Activated T-helper 1 cell treated with anti-CD3 and anti-CD28 coated beads, Interleukin-12 subunit alpha, Interleukin-12 subunit beta, Interleukin-2, Interleukin-4 antibody, amounts not matched to agents 30 ng/mL and 10 ng/mL and 1 ng/mL, durations not matched to agents 14 hours and 24 hours and 36 hours (primary cell): ENCODE measurements at places on chromosomes 13 and 19.
A peak's percentile ranks its signal among the peaks of the same experiment; 100 is the strongest.

DNA sequence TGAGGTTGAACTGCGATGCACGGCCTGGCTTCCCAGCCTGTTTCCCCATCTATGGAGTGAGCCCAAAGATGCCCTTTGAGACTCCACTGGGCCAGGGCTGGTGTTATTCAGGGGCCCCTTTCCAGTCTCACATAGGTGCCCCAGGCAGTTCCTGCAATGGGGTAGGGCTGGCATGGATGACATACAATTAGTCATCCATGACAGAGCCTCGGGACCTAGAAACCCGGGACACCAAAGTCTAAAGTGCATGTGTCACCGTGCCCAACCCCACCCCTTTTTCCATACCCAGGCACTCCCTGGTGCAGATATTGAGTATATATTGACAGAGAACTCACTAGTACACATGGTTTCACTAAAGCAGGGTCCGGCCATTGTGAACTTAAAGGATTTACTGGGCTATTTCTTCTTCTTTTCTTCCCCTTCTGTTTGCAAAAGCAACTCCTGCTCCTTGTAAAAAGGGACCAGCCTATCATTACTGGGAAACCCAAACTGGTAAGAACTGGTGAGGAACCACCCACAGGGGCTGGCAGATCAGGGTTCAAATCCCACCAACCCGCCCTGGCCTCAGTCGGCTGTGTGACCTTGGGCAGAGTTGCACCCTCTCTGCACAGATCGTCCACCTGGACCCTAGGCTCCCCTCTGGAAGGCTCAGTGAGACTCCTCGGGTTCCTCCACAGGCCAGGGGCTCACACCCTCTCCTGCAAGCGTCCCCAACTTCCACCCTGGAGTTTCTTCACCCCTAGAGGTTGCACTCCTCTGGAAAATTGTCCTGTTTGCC, 2.7 kb downstream of the B3GNT3 start:
- H3K36me3 ChIP-seq = no peaks in the 10 kb centered on the region
- DNase-seq = no peak
- no peak overlapping the region for H3K4me3 ChIP-seq

GRCh38 chr13:73876323-73876722, 257.9 kb downstream of the KLF12 start:
- peaks cover 4% of the 10 kb centered on the region for H3K36me3 ChIP-seq
- no peaks in the 10 kb centered on the region for H3K4me1 ChIP-seq
- no peak for DNase-seq
- H3K27me3 ChIP-seq = no peaks in the 10 kb centered on the region

DNA sequence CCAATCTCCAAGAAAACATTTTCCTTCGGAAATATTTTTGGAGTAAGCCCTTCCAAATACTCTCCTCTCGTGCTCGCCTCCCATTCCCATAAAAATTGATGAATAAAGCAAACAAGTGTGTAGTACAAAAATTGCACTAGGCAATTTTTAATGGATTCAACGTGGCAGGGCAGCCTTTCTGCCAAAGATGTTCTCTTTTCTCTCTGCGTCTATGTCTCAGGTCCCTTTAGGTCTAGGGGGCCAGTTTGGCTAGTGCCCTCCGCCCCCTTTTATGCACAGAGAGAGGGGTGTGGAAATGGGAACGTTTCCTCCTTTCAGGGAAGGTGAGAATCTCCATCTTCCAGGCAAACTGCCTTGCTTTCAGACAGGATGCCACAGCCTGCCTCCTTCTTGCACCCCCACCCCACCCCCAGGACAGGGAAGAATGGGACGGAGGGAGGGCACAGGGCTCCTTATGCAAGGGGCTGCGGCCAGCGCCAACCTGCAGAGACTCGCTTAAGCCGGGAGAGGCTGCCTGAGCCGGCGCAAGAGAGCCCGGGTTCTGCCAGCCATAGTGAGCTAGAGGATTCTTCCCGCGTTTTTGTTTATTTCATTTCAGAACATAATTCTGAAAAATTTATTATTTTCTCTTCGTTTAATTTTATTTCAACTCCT, 2.7 kb upstream of the ZIC2 start:
- H3K27me3 ChIP-seq = peaks cover 68% of the 10 kb centered on the region
- no peaks in the 10 kb centered on the region for H3K36me3 ChIP-seq
- DNase-seq = no peak
- no peak overlapping the region for H3K4me3 ChIP-seq

- no peaks in the 10 kb centered on the region for H3K36me3 ChIP-seq
- H3K4me1 ChIP-seq = no peaks in the 10 kb centered on the region
- H3K27ac ChIP-seq = no peak overlapping the region
- no peak overlapping the region for H3K4me3 ChIP-seq
- no peak for DNase-seq
Measured at GRCh38 chr13:59451236-59451635, 712.5 kb downstream of the DIAPH3 start.

DNA sequence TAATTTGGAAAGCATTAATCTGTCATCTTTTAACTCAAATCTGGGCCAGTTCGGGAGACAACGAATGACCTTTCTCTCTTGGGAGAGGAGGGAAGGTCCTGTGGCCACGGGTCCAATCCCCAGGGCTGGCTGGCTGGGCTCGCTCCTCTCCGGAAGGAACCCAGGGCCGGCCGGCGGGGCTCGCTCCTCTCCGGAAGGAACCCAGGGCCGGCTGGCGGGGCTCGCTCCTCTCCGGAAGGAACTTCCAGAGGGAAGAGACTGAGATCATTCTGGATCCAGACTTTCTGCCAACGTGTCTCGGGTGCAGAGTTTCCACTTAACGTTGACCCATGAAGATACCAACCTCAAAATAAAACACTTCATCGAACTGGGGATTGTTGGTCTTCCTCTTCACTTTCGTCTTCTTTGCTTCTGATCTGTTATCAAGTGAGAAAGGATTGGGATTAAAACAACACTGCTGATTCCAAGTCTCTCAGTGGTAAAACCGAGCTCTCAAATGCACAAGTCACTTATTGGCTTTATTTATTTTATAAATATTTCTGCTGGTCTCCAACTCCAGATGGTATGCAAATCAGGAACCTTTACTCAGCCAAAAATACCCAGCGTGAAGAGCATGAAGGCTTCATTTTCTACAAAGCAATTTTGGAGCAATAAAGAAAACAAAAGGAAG, 53.3 kb upstream of the C13orf46 start:
- H3K4me1 ChIP-seq = no peaks in the 10 kb centered on the region
- no peak for DNase-seq
- peaks cover 28% of the 10 kb centered on the region for H3K36me3 ChIP-seq
- no peak overlapping the region for H3K4me3 ChIP-seq
- H3K27me3 ChIP-seq = no peaks in the 10 kb centered on the region
- H3K27ac ChIP-seq = no peak overlapping the region

- no peak overlapping the region for H3K4me3 ChIP-seq
- no peaks in the 10 kb centered on the region for H3K36me3 ChIP-seq
- no peak for DNase-seq
- no peaks in the 10 kb centered on the region for H3K27me3 ChIP-seq
- H3K27ac ChIP-seq = no peak overlapping the region
Measured at GRCh38 chr13:89694451-89694850, 1653.0 kb upstream of the MIR17HG start.

DNA sequence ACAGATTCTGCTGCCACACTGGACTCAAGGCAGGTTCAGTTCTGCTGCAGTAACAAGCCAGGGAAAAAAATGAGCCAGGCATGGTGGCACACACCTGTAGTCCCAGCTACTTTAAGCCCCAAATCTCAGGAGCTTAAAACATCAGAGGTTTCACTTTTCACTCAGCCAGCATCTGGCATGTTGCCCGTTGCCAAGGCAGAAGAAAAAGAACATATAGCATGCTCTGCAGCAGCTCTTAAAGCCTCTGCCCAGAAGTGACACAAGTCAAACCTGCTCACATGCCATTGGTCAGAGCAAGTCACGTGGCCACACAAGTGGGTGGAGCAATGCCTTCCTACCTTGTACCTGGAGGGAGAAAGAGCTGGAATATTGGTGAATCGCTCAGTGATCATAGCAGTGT, 14.7 kb upstream of the ADGRE5 start:
- peaks cover 5% of the 10 kb centered on the region for H3K36me3 ChIP-seq
- peak; percentile 86 for DNase-seq
- H3K27me3 ChIP-seq = no peaks in the 10 kb centered on the region
- peak overlapping the region; percentile 97 for H3K27ac ChIP-seq
- H3K4me1 ChIP-seq = peaks cover 80% of the 10 kb centered on the region

DNA sequence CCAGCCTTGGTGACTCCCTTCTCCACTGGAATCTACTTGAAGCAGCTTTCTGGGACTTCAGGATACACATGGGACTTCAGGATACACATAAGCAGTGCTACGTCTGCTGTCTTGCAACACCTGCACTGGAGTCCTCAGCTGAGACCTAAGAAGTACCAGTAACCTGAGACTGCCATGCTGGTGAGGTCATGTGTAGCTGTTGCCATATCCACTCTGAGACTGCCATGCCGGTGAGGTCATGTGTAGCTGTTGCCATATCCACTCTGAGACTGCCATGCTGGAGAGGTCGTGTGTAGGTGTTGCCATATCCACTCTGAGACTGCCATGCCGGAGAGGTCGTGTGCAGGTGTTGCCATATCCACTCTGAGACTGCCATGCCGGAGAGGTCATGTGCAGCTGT, 937.9 kb downstream of the EFNB2 start:
- no peak overlapping the region for H3K4me3 ChIP-seq
- H3K27ac ChIP-seq = no peak overlapping the region
- DNase-seq = no peak
- no peaks in the 10 kb centered on the region for H3K27me3 ChIP-seq
